Esophagus squamous epithelium (tissue), 5 donors: ENCODE measurements at places on chromosomes 1 and 21.

DNA sequence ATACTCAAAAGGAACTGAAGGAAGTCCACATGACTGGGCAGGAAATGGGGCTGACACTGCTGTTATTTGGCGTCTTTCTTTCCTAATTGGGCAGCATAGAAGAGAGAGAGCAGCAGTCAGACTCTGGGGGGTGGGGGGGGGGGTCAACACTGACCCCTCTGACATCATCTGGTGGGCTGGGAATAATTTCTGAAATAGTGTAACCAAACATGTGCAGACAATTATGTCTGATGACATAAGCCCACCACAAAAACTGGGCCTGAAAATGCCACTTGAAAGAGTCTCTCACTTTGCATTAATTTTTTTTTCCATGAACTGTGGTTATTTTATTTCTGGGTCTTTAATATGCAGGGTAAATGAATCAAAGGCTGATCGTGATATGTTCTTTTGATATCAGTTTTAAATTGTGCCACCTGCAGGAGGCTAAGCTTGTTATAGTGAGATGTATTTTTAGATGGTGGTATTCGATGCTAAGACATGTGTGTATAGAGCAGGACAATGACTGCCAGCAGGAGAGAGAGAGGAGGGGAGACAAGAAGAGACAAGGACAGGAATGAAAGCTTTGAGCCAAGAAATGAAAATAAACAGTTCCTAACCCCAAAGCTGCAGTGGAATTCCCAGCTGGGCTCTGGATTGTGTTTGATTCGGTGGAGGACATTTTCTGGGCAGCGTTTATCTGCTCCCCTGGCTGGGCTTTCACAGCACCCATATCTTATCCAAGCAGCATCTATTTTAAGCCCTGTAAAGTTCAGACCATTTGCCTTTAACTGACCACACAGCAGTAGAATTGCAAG is 264.7 kb downstream of the PBX1 start:
- no peak for DNase-seq

GRCh38 chr1:34736692-34737091 is 18.2 kb upstream of the GJB5 start:
- no peak for DNase-seq

GRCh38 chr1:247933989-247934388 is 9.3 kb downstream of the OR2AJ1 start:
- DNase-seq: no peak

DNA sequence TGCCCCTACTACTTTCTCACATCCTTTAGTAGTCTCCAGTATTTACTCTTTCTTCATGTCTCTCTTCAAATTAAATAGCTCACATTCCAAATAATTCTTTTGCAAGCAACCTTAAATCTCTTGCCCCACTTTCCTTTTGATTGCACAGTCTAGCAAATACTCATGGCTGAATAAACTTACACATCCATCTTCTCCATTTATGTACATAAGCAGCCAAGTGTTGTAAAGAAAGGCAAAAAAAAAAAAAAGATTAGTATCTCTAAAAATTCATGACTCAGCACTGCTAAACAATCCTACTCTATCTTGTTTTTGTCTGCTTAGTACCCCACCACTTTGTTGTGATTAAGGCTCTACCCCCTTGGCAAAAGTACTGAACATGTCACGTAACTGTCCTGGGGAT is 42.6 kb downstream of the F13B start:
- DNase-seq: no peak

DNA sequence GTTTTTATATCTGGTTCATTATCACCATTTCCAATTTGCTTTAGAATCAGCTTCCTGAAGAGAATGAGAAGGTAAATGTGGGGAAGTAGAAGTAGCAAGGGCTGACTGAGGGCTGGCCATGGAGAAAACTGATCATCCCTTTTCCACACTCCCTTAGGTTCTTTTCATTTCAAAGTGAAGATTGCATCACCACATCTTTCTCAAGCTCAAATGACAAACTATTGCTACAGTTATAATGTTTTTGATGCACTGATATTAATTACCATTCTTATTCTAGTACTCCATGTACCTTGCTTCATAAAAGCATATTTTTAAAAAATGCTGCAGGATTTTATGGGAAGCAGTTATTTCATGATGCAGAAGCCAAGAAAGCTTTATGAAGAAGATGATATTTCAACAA is 7.9 kb upstream of the AK5 start:
- DNase-seq: no peak

DNA sequence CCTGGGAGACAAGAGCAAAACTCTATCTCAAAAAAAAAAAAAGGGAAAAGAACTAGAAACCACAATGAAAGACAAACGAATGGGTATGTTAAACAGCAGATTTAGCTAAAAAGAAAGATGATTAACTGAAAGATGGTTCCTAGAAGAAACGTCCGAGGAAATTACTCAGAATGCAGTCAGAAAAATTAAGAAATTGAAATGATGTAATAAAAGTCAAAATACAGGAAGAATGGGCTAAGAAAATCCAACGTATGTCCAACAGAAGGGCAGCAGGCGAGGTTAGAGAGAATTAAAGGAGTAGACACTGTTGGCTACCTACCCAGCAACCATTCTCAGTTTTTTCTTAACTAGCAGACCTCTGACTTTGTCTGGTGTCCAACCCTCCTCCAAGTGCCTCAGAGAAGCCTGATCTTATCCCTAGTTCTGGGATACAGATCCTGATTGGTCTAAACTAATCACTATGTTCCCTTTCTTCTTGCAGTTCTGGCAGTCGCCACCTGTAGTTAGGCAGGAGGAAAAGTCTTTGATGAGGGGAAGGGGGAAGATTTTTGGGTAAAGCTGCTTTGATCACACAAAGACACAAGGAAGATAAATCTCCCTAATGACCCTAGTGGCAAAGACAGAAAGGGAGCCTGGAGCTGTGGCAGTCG is 25.7 kb downstream of the GPR161 start:
- DNase-seq: no peak

DNA sequence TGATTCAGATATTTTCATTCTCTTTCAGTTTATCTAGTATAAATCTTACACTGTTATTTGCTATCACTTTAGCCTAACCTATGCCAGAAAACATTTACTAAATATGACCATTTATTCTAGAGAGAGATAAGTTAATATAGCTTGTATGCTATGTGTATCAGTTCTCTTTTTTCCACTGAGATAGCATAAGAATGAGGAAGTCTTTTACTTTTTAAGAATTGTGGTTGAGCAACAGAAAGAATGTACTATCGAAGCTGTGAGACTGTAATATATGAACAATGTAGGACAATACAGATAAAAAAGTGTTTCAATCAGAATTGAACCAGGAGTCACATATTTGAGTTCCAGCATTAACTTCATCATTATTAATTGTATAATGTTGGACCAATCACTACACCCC is 479.9 kb upstream of the PLXNA2 start:
- no peak for DNase-seq

DNA sequence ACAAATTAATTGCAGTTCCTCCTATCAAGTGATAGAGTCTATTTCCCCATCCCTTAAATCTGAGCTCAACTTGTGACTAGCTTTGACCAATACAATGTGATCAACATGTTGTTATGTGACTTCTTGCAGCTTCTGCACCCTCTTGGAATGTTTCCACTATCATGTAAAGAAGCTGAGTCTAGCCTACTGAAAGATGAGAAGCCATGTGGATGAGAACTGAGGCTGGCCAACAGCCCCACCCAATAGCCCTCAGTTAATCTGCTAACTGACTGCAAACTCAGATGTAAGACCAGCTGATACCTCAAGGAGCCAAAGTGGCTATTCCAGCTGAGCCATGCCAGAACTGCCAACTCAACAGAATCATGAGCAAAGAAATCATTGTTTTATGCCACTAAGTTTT is 44.0 kb downstream of the LYST start:
- DNase-seq: no peak

- no peak for DNase-seq
Measured at GRCh38 chr1:204439621-204440375, 28.2 kb upstream of the PPP1R15B start.

DNA sequence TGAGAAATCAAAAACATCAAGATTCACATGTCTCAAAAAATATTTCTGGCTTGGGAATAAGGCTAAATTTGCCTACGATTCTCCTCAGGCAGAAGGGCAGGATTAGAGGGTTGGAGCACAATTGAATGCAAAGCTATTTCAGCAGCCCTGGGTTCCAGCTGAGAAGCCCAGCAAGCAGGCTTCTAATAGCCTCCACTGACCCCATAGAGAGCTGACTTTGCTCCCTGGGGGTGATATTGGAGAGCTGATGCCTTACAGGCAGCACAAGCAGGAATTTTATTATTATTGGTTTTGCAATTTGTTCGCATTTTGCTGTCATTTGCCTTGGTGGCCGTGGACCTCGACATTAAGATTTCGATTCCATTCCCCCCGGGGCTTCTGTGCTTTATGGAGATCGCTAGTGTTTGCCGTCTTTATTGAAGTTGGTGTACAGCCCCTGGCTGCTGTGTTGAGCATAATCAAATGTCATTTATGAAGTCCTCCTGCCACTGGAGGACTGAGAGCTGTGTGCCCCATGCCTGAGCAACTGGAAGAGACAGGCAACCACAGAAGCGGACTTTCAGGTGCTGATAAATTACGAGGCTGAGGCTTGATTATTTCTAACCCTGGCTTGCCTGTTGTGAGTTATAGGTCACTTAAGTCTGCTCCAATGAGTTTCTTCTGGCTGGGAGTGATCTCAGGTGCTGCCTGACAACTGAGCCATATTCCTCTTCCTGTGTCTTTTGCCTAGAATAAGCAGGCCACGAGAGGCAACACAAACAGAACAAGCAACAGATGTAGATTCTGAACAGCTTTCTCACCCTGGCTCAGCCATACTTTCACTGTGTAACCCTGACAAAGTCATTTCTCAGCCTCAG is 518.4 kb upstream of the CAMK1G start:
- no peak for DNase-seq

DNA sequence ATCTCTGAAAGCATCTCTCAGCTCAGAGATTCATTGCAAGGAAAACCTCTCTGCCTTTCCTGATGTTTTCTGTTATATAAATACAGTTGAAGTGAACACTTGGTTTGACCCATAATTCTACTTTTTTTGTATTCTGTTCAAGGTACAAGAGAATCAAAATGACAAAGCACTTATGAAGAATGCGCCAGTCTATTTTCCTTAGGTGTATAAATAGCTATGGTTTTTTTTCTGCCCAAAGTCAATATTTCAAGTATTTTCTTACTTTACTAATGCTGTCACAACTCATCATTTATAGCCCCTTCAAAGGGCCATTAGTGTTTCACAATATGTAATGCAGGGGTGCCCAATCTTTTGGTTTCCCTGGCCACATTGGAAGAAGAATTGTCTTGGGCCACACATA is 142.5 kb upstream of the C1orf105 start:
- DNase-seq: no peak

- no peak for DNase-seq
Measured at GRCh38 chr1:91400133-91400725, 4.4 kb downstream of the HFM1 start.

DNA sequence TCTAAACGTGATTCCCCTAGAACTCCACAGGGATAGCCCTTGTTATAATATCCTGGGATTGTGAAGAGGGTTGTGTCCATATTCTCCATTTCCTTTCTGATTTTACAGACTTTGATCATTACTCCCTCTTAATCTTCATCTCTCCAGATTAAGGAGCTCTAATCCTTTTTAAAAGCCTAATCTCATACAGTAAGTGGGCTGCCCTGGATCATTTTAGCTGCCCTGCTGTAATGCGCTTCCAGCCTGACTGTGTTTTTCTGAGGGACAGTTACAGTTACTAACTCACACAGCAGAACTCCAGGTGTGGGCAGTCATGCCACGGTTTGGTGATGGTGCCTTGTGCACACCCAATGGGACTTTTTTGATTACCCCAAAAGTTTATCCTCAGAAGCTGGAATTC is 33.5 kb downstream of the PROX1 start:
- DNase-seq: no peak

- no peak for DNase-seq
Measured at GRCh38 chr1:199573047-199573446, 454.5 kb upstream of the NR5A2 start.

GRCh38 chr1:77143529-77144121 is 75.6 kb downstream of the PIGK start:
- no peak for DNase-seq

DNA sequence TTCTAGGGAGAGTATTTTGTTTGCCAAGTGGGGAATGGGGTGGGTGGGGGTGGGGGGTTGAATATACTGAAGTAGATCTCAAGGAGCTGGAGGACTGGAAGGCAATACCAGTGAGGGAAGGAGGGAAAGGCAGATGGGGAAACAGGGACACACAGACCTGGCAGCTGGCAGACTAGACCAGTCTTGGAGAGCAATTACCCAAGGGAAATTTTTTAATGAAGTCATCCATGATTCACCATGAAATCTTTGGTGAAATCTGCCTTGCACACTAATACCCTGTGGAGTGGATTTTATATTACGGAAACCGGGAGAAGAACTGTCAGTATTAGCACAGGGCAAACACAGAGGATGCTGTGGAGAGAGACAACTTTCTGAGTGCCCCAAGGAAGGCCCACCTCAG is 29.7 kb upstream of the MARK1 start:
- no peak for DNase-seq
